ENCODE measurements at places on chromosomes 12 and 14.
A peak's percentile ranks its signal among the peaks of the same experiment; 100 is the strongest.

- DNase-seq: peak; percentile 39
Observed at GRCh38 chr12:119938049-119938667, 50.9 kb upstream of the BICDL1 start.

GRCh38 chr12:11687528-11687927 is 38.1 kb downstream of the ETV6 start:
- no peak for DNase-seq

DNA sequence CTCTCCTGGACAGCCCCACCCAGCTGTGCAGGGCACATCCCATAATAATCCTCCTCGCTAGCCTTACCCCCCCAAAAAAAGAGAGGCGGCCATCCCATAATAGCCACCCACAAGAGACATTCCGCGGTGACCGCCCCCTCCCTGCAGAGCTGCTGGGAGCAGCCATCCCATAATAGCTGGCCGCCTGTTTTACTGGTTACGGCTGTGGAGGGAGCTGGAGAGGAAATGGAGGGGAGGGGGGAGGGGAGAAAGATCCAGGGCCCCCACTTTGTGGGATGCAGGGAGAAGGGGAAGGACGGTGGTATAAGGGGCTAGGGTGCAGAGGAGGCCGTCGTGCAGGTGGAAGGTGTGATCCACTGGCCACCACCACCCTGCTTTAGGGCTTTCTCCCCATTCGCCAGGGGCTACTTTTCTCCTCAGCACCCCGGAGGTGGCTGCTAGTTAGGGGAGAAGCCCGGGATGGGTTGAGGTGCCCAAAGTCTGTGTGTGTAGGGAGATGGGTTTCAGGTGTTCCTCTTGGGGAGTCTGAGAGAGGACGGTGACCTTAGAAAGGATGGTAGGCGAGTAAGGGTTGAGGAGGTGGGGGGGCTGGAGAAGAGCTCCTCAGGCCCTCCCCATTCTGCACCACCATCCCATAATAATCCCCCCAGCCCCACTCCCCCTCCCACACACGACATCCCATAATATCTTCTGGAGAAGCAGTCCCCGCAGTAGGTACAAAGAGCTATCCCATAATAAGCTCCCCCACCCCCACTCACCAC is 6.0 kb upstream of the CHD4 start:
- DNase-seq: no peak

DNA sequence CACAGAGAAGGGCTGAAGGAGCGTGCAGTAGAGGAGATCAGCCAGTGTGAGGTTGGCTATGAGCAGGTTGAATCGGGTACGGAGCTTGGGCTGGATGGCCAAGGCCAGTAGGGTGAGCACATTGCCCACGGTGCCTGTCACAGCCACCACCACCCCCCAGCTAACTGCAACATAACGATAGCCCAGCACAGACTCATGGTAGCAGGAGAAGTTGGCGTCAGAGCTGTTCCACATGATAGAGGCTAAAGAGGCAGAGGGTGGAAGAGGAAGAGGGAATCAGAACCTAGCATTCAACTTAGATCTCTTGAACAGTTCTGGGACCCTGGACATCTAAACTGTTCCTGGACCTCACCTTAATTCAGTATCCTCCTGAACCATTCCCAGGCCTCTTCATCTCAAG is 668 bp downstream of the GPR84 start:
- DNase-seq: no peak

- no peak for DNase-seq
Observed at GRCh38 chr12:47763481-47764346, 5.0 kb upstream of the RAPGEF3 start.

DNA sequence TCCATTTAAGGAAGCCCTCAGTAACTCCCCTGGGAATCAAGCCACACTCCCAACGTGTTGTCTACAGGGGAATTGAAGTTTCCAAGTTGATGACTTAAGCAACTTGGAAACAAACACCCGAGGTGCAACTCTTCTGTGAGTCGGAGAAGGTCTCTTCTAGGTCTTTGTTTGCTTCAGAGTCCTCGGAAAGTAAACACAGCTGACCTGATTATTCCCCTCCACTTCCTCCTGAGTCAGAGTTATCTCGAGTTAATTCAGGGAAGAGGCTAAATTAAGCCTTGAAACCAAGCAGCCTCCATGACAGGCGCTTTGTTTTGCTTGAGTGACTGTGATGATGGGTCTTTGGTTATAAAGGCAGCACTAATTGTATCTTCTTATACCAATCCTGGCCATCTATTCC is 41.8 kb downstream of the TUNAR start:
- no peak for DNase-seq

DNA sequence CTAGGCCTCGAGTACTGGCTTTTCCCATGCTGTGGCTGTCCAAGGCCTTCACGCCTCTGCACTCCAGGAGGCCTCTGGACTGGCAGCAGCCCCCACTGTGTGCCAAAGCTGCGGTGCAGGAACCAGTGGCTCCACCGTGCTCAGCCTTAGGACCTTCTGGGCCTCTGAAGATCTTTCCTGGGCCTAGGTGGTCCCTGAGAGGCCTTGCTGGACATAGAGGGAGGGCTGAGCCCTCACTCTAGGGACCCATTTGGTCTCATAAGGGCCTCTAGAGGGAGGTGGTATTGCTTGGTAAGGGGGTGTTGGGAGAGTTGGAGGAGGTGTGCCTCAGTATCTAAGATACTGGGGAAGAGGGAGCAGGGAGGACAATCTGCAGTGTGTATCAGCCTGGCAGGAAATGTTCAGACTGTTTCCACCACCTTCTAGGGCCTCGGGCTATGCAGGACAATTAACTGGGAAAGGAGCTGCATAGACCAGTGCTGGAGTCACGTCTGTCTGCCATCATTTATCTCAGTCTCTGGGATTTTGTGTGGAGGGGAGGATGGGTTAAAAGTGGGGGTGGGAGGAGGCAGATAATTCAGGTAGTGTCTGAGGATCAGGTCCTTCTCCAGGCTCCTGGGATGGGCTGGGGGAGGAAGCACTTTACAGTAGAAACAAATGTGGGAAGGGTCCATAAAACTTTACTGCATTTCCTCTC is 2.9 kb downstream of the HOXC5 start:
- DNase-seq: no peak

DNA sequence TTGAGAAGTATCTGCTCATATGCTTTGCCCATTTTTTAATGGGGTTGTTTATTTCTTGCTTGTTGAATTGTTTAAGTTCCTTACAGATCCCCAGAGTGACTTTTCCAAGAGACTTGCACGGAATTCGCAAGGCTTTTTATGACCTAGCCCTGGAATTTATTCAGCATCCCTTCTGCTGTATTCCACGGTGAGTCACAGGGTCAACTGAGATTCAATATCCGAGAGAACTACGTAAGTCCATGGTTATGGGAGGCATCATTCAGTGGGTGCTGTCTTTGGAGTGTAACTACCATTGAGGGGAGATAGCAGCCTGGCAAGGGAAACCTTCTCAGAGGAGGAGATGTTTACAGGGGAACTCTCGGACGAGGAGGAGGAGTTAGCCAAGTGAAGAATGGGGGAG is 20.9 kb upstream of the GPRC5A start:
- no peak for DNase-seq

DNA sequence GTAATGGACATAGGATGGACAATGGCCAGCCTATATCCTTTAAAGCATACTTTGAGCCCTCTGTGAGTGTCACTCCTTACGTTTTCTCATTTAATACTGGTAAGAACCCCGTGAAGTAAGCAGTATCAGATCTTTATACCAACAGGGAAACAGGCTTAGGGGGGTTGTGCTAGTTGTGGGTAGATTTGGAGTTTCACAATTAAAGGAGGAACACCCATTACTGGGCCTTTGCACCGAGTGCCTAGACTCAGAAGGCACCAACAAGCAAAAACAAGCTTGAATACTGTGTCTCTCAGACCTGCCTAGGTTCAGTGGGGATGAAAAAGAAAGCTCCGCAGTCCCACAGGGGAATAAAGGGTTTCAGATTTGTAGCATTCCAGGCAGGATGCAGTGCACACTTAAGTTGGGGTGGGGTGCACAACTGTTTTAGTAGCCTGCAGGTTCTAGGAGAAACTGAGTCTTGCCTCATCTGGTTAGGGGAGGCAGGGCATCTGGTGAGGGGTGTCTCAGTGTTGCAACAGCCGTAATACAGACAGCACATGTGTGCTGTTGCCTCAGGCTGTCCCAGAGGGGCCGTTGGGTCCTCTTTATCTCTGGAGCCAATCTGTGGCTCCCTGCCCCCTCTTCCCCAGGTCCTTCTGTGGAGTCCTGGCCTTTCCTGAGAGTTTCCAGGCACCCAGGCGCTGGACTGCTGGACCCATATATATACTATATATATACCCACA is 51.2 kb downstream of the IRAK3 start:
- no peak for DNase-seq

DNA sequence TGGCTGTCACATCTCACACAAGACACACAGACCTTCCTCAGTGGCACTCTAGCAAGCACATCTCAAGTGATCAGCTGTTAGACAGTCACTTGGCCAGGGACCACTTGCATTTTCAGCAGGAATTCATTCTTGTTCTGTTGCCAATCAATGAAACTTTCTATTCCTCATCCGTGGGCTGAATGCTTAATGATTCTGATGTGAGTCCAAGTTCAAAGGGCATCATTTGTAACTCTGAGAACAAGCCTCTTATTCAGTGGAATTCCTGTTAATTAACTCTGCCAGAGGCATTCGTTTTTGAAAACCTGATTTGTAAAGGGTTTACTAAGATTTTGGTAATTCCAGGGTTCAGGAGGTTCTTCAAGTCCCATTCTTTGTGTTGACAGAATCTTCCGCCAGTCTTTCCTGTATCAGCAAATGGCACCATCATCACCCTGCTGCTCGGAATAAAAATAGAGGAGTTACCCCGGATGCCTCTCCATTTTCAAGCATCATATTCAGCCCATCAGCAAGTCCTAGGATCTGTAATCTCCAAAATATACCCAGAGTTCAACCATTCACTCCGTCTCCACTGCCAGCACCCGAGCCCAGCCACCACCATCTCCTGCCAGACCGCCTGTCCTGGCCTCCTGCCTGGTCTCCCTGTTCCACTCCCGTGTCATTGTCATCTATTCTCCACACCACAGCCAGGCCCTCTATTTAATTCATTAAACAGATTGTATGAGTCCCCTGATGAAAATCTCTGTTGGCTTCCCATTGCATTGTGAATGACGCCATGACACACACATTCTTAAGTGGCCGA is 473.4 kb downstream of the AACS start:
- no peak for DNase-seq

DNA sequence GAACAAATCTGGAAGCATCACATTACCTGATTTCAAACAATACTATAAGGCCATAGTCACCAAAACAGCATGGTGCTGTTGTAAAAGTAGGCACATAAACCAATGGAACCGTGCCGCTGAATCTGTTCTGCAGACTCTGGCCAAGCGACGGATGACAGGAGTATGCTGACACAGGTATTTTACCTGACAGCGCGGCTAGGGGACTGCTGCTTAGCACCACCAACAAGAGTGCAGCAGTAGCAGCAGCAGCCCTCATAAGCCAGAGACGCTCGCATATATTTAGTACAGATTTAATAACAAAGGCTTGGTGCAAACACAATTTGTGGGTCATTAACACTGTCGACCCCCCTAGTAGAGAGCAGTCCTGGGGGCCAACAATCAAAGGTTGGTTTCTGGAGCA is 677.6 kb upstream of the LMO3 start:
- DNase-seq: no peak

DNA sequence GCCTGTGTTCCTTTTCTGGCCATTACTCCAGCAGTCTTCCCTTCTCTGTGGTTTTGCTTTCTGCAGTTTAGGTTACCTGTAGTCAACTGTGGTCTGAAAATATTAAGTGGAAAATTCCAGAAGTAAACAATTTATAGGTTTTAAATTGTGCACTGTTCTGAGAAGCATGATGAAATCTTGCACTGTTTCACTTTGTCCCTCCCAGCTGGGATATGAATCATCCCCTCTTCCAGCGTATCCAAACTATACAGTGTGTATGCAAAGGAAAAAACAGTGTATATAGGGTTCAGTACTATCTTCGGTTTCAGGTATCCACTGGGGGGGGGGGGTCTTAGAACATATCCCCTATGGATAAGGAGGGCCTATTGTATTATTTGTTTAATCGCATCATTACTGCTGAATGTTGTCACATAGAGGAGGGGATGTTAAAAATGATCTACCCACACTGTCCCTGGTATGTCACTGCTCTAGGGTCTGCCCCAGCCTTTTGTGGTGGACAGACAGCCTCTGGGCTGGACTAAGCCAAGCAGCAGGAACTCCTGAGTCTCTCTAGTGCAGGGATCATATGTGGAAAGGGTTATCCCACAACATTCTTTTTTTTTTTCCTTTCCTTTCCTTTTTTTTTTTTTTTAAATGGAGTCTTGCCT is 109.1 kb upstream of the MAX start:
- DNase-seq: no peak

GRCh38 chr12:58745348-58746125 is 174.8 kb downstream of the LRIG3 start:
- no peak for DNase-seq

DNA sequence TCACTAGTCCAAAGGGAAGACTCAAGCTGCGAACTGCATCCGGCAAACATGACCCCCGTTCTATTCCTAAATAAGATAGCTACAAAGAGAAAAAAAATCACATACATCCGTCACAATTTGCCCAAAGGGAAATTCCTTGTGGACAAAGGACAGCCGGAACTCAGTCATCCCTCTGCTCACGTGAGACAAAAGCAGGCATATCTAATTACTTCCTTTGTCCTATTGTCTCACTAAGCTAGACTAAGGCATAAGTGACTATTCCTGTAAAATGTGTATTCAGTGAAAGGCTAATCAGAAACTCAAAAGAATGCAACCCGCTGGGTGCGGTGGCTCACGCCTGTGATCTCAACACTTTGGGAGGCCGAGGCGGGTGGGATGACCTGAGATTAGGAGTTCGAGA is 27.2 kb upstream of the NINJ2 start:
- no peak for DNase-seq

GRCh38 chr14:73397810-73398209 is 60.5 kb downstream of the NUMB start:
- no peak for DNase-seq

GRCh38 chr12:63206494-63206893 is 55.5 kb upstream of the AVPR1A start:
- DNase-seq: no peak

GRCh38 chr12:9694241-9694640 is 24.7 kb downstream of the CLEC2D start:
- no peak for DNase-seq

GRCh38 chr12:6461401-6462233 is 8.9 kb downstream of the VAMP1 start:
- peak; percentile 26 for DNase-seq

GRCh38 chr12:100901266-100901665 is 106.7 kb downstream of the ANO4 start:
- DNase-seq: no peak

GRCh38 chr12:118494776-118495175 is 118.4 kb downstream of the SUDS3 start:
- DNase-seq: no peak

GRCh38 chr12:75816897-75817296 is 214.7 kb downstream of the PHLDA1 start:
- DNase-seq: no peak

All from SK-N-MC (cell line).